GM04503 (cell line): ENCODE measurements at places on chromosomes 1 and 21.

DNA sequence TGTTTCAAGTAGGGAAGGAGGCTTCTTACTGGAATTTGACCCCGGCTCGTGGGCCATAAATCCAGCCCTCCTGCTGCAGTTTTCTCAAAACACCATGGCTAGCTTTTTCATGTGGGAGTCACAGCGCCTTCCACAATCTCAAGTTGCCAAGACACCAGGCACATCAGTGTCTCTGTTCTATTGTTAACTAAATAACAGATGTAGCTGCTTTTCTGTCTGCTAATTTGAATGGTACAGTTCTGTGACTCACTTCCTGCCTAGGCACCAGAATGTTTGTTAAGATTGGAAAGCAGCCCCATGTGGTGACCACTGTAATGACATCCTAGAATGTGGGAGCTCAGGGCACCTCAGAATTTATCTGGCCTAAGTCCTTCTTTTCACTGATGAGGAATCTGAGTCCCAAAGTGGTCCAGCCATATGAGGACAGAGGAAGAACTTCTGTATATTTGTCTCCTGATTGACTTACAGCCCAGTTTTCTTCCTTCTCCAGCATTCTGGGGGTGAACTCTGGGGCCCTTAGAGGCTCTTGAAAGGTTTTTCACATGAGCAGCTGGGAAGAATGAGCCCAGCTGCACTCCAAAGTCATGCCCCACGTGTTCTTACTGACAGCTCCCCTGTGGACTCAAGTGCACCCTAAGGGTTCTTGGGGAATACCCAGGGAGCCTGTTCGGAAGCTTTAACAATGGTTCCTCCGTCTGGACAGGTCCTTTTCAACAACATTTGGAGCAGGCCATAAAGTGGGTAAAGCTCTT, 27.5 kb downstream of the TRIM45 start:
- DNase-seq = no peak

GRCh38 chr21:31185663-31186062, 147.4 kb upstream of the KRTAP19-8 start:
- no peak for DNase-seq

DNA sequence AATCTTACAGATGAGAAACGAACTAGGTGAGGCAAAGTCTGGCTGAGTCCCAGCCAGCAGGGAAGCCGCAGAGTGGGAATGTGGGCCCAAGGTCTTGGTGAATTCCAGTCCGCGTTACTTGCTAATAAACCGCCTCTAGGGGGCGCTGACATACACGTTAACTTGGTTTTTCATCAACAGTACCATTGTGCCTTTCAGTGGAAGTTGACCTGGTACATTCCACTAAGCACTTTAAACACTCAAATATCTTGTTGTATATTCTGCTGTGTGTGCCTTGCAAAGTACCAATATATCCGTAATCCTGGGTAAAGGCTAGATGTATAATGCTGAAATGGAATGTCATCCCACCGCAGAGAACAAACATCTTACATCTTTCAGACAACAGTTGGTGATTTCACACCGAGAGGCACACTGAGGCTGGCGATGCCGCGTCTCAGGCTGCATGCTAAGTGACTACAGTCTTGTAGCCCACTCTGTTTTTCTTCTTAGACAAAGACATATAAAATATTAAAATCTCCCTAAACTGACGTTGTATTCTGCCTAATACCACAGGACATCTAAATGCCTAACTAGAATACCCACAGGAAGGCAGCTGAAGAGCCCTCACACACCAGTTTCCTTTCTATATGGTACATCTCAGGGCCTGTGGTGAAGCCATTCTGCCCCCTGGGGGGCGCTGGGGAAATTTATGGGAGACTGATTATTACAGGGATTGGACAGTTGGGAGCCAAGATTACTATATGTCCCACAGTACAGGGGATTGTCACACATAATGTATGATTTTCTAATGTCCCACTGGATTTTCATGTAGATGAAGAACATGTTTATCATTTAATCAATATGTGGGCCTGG, 49.2 kb upstream of the C1orf198 start:
- no peak for DNase-seq

GRCh38 chr21:32599526-32599925, 12.7 kb downstream of the CFAP298 start:
- DNase-seq = no peak

DNA sequence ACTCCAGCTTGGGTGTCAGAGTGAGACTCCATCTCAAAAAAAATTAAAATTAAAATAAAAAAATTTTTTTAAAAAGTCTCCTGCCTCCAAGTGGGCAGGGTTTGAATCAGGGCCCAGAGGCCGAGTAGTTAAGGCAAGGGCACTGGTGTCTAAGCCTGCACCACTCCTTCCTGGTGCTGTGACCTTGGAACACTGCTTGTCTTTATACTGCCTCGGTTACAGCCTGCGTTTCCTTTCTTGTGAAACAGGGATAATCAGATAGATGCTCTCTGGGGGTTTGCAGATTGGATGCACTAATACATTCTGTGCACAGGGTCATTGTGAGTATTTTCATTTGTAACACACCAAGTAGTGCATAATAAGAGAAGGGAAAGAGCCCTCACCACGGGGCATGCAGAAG, 58.4 kb upstream of the EFHD2 start:
- no peak for DNase-seq

GRCh38 chr1:14519976-14520375, 78.5 kb upstream of the KAZN start:
- DNase-seq = no peak

DNA sequence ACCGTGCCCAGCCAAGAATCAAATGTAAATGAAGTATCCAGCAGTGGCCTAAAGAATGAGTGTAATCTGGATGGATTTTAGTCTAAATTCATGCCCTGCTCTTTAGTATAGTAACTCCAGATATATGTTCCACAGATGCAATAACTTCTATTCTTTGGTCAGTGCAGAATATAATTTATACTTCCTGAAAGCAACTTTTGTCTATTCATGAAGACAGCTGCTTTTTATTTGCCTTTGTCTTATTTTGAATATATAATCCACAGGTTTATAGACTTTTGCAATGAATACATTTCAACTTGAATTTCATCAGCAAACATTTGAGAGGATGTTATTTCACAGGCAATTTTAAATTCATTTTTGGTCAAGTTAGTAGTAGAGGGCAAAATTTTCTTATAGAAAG, 54.4 kb downstream of the CDC42BPA start:
- DNase-seq = no peak

DNA sequence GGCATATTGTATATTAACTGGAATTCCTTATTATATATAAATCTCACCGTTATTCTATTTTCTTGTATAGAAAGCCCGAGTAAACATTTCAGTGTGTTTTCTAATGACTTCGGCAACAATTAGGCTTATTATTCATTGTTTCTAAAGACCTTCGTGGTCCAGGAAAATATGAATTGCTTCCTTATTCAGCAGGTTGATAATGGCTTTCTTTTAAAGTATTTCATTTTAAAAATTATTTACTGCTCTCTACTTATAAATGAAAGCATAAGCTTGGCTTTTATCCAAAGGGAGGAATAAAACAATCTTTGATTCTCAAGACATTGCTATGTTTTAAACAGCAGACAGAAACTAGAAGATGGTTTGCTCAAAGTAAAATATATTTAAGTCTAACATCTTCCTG, 198.4 kb upstream of the RGS18 start:
- no peak for DNase-seq

DNA sequence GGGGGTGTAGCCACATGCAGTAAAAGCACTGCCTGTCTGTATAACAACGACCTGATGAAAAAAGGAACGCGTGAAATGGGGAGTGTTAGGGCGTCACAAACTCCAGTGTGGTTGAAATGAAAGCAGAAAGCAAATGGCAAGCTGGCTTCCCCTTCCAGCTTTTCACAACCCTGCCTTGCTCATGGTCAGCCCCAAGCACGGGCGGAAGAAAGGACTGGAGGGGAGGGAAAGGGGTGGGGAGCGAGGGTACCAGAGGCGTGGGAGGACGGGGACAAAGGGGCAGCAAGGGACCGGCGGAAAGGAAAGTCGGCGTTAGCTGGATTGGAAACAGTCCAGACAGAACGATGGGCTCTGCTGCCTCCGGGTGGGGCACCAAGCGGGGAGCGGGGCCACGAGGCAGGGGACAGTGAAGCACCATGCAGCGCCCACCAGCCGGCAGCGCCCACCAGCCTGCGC, 9.6 kb downstream of the VPS26C start:
- no peak for DNase-seq

DNA sequence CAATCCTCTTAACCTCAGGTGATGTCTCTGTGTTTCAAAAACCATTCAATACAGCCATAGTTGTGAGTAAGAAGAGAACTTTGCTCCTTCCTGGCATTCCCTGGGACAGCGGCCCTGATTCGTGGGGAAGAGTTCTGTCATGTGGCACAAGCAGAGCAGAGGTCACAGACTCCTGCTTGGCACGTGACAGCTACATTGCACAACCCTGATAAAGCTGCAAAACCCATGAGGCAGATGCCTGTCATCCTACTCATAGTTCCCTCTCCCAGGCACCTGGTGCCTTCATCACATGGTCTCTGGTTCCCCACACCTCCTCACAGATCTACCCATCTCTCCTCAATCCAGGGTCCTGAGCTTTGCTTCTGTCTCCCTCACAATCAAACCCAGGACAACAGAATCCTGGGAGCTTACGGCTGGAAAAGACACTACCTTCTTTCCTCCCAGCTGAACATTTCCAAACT, 70.8 kb downstream of the PLPP3 start:
- DNase-seq = no peak

- DNase-seq = no peak
Observed at GRCh38 chr1:94942171-94943128, 15.5 kb upstream of the CNN3 start.

GRCh38 chr1:157288006-157288405, 149.8 kb upstream of the ETV3 start:
- DNase-seq = no peak

- peak; percentile 49 for DNase-seq
Observed at GRCh38 chr1:187001198-187001889, 172.6 kb downstream of the PLA2G4A start.

- DNase-seq = no peak
Observed at GRCh38 chr21:36330904-36331303, 10.9 kb downstream of the MORC3 start.

DNA sequence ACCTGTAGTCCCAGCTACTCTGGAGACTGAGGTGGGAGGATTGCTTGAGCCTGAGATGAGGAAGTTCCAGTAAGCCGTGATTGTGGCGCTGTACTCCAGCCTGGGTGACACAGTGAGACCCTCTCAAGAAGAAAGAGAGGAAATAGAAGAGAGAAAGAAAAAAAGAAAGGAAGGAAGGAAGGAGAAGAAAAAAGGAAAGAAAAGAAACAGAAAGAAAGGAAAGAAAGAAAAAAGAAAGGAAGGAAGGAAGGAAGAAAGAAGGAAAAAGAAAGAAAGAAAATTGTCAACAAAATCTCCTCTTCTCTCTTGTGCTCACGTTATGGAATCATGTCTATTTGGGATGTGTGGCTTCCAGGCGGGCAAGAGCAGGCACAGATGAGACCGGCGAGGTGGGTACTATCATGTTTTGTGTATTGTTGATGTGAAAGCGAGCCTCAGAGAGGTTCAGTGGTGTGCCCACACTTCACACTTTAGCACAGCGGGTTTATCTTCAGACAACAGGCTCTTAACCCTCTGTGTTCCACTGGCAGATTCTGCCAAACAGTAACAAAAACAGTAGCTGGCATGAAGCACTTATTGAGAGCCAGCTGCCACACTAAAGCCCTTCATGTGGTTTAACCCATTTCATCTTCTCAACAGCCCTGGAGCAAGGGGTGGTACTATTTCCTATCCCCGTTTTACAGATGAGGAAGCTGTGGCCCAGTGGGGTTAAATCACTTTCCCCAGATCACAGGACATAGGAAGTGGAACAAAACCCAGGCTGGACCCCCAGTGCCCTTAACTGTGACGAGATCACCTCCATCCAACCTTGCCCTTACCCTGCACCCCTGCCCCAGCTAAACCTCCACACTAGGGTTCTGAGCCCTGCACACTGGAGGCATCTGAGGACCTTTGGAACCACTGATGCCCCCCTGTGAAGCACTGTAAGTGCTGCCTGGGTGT, 94.7 kb upstream of the TARDBP start:
- no peak for DNase-seq

DNA sequence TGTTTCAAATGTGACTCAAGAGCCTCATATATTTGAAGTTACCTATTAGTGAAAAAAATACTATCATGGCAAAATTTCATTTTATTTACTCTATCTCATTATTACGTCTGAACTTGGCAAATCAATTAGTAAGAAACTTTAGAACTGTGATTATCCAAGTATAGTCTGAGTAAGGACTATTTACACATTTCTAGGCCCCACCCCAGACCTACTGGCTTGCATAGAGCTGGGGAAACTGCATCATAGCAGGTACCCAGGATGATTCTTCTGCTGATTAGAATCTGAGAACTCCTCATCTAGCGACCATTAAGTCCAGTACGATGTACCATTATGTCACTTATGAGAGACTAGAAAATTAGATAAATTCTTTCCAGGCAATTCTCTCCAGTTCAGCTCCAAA, 20.1 kb downstream of the MCOLN3 start:
- no peak for DNase-seq

GRCh38 chr1:117826540-117827078, 102.8 kb downstream of the GDAP2 start:
- peak; percentile 89 for DNase-seq

DNA sequence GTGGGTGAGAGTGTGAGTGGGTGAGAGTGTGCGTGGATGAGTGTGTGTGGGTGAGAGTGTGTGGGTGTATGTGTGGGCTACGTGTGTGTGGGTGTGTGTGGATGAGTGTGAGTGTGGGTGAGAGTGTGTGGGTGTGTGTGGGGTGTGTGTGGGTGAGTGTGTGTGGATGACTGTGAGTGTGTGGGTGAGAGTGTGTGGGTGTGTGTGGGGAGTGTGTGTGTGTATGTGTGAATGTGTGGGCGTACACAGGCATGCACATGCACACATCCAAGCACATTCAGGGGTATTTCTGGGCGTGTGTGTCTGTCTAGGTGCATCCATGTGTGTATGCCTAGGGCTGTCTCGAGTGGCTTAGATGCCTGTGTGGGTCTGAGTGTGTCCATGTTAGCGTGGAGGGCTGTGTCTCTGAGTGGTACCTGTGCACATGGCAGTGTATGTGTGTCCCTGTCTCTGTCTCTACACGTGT, 14.0 kb downstream of the SDC3 start:
- DNase-seq = no peak

DNA sequence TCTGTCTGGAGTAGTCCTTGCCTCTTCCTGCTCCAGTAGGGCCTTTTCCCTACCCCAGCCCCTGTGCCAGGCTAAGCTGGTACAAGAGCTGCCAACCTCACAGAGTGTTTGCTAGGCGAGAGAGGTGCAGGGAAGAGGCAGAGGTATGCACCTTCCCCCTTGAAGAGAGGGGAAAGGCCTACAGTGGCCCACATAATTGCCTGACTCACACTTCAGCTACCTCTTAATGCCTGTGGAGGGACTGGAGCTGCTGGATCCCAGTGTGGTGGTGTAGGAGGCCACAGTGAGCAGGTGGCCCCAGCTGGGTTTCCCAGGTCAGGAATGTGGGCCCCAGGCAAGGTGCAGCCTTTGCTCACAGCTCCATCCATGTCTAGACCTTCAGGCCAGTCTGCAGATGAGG, 3.3 kb upstream of the CCDC28B start:
- no peak for DNase-seq
